Glutamatergic neuron (in vitro differentiated cells): ENCODE measurements at places on chromosomes 2 and 18.
A peak's percentile ranks its signal among the peaks of the same experiment; 100 is the strongest.

- H3K27me3 ChIP-seq: no peaks in the 10 kb centered on the region
- H3K4me1 ChIP-seq: peaks cover 1% of the 10 kb centered on the region
- H3K36me3 ChIP-seq: no peaks in the 10 kb centered on the region
- no peak overlapping the region for H3K4me3 ChIP-seq
- H3K27ac ChIP-seq: no peak overlapping the region
These were observed 28.0 kb downstream of the PNO1 start for GRCh38 chr2:68185541-68186164.

- no peak overlapping the region for H3K27ac ChIP-seq
- no peak for DNase-seq
- H3K4me3 ChIP-seq: no peak overlapping the region
- no peaks in the 10 kb centered on the region for H3K36me3 ChIP-seq
These were observed 145.0 kb downstream of the SRBD1 start for GRCh38 chr2:45466053-45466452.

DNA sequence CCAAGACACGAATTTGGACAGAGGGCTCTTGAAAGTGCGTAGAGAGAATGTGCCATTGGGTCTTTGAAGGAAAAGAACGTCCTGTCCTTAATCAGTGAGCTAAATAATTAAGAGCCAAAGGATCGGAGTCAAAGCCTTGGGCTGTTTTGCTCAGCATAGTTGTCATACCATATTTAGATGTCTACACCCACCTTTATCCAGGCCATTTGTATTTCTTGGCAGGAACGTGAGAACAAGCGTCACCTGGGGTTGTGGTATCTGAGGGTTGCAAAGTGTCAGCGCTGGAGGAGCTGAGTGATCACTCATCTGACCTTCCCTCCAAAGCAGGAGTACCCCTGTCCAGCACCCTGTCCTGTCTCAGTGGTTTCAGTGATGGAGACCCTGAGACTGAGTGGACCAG, 4.5 kb downstream of the LPIN1 start:
- DNase-seq: no peak
- H3K27ac ChIP-seq: peak overlapping the region; percentile 33
- peaks cover 42% of the 10 kb centered on the region for H3K4me1 ChIP-seq
- H3K4me3 ChIP-seq: peak overlapping the region; percentile 96
- H3K36me3 ChIP-seq: no peaks in the 10 kb centered on the region

GRCh38 chr2:168002021-168002553, 245.3 kb downstream of the STK39 start:
- peaks cover 3% of the 10 kb centered on the region for H3K36me3 ChIP-seq
- no peak overlapping the region for H3K27ac ChIP-seq
- no peak overlapping the region for H3K4me3 ChIP-seq
- DNase-seq: no peak
- H3K27me3 ChIP-seq: no peaks in the 10 kb centered on the region
- peaks cover 20% of the 10 kb centered on the region for H3K4me1 ChIP-seq

DNA sequence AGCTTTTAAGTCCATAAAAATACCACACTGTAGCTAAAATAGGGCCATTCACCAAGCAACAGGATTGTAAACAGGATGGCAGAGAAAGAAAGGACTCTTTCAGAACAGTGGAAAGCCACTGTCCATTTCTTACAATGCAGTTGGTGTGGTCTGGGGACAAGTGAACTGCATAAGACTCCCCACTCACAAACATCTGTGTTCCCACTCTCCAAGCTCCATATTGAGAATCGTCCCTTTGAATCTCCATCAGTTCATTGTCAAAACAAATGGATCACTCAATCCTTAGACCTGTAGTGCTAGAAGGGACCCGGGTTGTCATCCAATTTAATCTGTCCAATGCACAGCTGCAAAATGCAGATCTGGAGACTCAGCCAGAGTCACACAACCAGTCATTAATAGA, 347.4 kb upstream of the KLHL29 start:
- no peaks in the 10 kb centered on the region for H3K4me1 ChIP-seq
- no peak overlapping the region for H3K4me3 ChIP-seq
- no peak overlapping the region for H3K27ac ChIP-seq
- no peaks in the 10 kb centered on the region for H3K36me3 ChIP-seq
- no peak for DNase-seq

- H3K4me1 ChIP-seq: peaks cover 3% of the 10 kb centered on the region
- H3K36me3 ChIP-seq: no peaks in the 10 kb centered on the region
- H3K27me3 ChIP-seq: no peaks in the 10 kb centered on the region
- H3K27ac ChIP-seq: no peak overlapping the region
These were observed 26.8 kb upstream of the CUL3 start for GRCh38 chr2:224611938-224612337.

- H3K27me3 ChIP-seq: no peaks in the 10 kb centered on the region
- H3K4me1 ChIP-seq: no peaks in the 10 kb centered on the region
- no peak for DNase-seq
- no peaks in the 10 kb centered on the region for H3K36me3 ChIP-seq
- no peak overlapping the region for H3K27ac ChIP-seq
- no peak overlapping the region for H3K4me3 ChIP-seq
These were observed 19.4 kb downstream of the RBBP8 start for GRCh38 chr18:22952525-22952924.

DNA sequence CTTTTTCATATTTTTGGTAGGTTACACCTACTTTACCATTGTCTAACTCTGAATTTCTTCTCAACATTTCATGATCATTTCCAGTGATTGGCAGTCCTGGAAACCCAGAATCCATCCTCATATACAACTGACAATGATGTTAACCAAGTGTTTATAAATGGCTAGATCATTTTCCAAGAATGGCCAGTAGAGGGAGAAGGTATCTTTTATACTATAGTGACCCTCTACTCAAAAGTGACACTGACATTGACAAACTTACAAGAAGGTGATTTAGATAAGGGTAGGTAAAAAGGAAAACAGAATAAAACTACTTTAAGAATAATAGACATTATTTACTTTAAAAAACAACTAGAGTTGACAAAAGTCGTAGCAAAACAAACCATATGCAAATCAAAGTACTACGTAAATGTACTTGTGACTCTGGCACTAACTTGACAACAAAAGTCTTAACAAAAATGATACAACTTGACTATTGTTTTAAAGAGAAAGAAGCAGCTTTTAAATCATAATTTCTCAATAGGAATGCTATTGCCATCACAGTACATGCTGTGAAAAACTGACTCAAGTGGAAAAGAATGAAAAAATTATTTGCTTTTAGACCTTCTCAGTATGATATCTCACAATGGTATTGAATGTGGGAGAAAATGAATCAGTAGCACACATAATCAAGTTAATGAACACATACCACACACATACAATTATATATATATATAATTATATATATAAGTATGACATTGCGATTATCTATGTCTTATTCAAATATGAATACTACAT, 76.6 kb upstream of the GRB14 start:
- H3K4me3 ChIP-seq: no peak overlapping the region
- no peaks in the 10 kb centered on the region for H3K27me3 ChIP-seq
- H3K4me1 ChIP-seq: peaks cover 4% of the 10 kb centered on the region
- no peak overlapping the region for H3K27ac ChIP-seq

DNA sequence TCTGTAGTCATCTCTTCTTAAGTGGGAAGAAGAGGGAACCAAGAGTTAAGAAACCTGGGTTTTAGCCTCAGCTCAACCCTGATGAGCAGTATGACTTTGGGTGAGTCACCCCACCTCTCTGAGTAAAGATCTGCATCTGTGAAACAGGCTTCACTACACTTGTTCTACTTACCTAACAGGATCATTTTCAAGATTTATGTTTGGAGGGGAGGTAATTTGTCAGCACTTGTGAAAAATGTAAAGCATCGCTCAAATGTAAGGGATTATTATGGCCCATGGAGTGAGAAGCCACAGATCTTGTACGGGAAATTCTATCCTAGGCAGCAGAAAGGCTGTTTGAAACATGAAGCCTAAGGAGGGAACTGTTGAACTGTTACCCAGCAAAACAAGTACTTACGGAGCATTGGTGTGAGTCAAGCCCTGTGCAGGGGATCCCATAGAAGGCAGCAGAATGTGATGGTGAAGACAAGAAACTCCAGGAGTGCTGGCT, 160.6 kb downstream of the PRKCE start:
- H3K27ac ChIP-seq: peak overlapping the region; percentile 97
- H3K4me3 ChIP-seq: no peak overlapping the region
- peaks cover 6% of the 10 kb centered on the region for H3K27me3 ChIP-seq

- no peaks in the 10 kb centered on the region for H3K27me3 ChIP-seq
- no peaks in the 10 kb centered on the region for H3K4me1 ChIP-seq
- no peaks in the 10 kb centered on the region for H3K36me3 ChIP-seq
- H3K27ac ChIP-seq: no peak overlapping the region
These were observed 298.9 kb upstream of the TCF4 start for GRCh38 chr18:55886886-55887285.

GRCh38 chr2:195664528-195664927, 7.5 kb downstream of the SLC39A10 start:
- peaks cover 22% of the 10 kb centered on the region for H3K4me1 ChIP-seq
- no peaks in the 10 kb centered on the region for H3K36me3 ChIP-seq
- no peak overlapping the region for H3K27ac ChIP-seq
- H3K4me3 ChIP-seq: no peak overlapping the region
- no peak for DNase-seq

DNA sequence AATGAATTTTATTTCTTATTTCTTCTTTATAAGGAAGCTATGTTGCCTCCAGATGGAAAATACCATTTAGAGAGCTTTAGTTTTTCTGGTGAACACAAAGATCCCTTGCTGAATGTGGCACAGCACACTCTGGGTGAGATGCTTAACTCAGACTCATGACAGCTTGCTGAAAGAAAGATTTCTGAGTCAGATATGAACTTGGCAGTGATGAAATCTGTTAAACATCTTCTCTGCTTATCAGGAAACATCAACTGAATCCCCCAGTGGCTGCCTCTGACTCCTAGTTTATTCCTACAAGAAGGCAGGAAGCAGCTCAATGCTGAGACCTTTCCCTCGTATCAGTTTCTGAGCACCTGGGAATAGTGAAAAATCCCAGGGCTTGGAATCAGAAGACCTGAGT, 162.8 kb downstream of the OSR1 start:
- no peak for DNase-seq
- H3K27ac ChIP-seq: no peak overlapping the region
- H3K27me3 ChIP-seq: no peaks in the 10 kb centered on the region

DNA sequence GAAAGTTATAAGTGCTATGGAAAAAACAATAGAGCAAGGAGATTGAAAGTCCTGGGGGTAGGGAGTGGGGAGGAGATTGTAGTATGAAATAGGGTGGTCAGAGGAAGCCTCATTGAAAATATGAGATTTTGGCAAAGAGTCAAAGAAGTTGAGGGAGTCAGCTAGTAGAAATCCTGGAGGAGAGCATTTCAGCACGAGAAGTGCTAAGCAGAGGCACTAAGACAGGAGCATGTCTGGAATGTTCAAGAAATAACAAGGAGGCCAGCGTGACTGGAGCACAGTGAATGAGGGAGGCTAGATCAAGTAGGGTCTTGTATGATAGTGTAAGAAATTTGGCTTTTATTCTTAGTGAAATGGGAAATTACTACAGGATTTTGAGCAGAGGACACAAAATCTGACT, 2.1 kb upstream of the TSPYL6 start:
- H3K27me3 ChIP-seq: peaks cover 2% of the 10 kb centered on the region
- H3K4me1 ChIP-seq: no peaks in the 10 kb centered on the region
- H3K4me3 ChIP-seq: no peak overlapping the region
- H3K36me3 ChIP-seq: no peaks in the 10 kb centered on the region
- no peak for DNase-seq
- no peak overlapping the region for H3K27ac ChIP-seq

DNA sequence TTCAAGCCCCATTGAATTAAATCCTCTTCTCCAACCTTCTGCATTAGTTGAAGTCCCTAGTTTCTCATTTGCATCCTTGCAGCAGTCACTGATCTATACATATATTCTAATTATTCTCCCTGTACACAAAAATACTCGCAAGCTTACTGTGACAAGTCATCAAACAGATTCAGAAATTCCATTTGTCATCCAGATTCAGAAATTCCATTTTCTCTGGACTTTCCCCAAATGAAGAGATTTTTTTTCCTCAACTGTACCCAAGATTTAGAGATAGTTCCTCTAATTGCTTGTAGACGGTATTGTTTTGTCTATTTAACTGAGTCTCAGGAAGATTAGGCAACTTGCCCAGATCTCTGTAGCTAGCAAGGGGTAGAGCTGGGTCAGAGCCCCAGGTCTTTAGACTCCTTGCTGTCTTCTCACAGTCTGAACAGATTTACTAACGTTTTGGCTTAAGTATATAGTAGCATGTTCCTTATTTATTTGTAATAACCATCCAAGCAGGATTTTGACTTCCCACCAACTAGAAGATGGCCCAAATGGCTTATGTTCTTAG, 34.2 kb downstream of the RAB12 start:
- H3K27ac ChIP-seq: no peak overlapping the region
- H3K4me1 ChIP-seq: peaks cover 4% of the 10 kb centered on the region
- peaks cover 6% of the 10 kb centered on the region for H3K27me3 ChIP-seq
- H3K4me3 ChIP-seq: no peak overlapping the region
- H3K36me3 ChIP-seq: peaks cover 17% of the 10 kb centered on the region

DNA sequence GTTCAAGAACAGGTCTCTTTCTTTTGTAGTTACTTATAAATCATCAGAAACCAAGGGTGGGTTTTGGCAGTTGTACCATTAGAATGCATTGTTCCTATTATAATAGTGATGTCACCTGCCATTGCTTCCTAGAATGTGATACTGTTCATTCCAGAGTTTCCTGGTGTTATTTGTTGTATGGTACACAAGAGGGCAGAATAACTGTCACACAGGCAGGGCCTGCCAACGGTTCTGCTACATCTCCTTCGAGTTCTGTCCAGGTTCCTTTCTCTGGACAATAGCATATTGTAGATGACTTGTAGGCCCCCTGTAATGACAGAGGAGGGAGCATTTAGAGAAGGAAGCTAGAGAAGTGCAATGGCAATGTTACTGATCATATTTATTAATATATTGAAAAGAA, 98.3 kb downstream of the KLHL14 start:
- no peak overlapping the region for H3K27ac ChIP-seq
- H3K4me1 ChIP-seq: no peaks in the 10 kb centered on the region
- no peaks in the 10 kb centered on the region for H3K27me3 ChIP-seq
- no peaks in the 10 kb centered on the region for H3K36me3 ChIP-seq
- no peak for DNase-seq

- H3K27me3 ChIP-seq: no peaks in the 10 kb centered on the region
- H3K4me1 ChIP-seq: no peaks in the 10 kb centered on the region
- H3K27ac ChIP-seq: no peak overlapping the region
- no peak for DNase-seq
These were observed 15.8 kb downstream of the TMEM131 start for GRCh38 chr2:97979904-97980303.

DNA sequence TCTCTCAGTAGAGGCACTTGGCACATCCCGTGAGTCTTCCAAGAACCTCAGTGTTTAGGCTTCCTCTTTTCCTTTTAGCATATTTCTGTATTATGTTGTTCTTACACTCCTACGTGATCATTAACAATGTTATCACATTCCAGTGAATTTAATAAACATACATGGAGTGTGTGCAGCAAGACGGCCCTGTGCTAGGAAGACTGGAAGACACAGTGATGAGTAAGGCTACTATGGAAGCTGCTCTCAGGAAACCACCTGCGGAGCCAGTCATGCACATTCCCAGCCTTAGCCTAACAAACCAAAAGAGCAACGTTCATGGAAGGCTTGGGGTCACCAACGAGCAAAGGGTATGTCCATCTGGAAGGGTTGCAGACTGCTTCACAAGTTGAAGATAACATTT, 103.4 kb downstream of the ETAA1 start:
- H3K27me3 ChIP-seq: no peaks in the 10 kb centered on the region
- no peak overlapping the region for H3K27ac ChIP-seq
- no peak for DNase-seq
- no peaks in the 10 kb centered on the region for H3K36me3 ChIP-seq
- H3K4me1 ChIP-seq: no peaks in the 10 kb centered on the region
